MG63 (cell line): ENCODE measurements at places on chromosomes 3 and 15. TPM values are rescaled to one million over a fixed set of nuclear protein-coding genes. Genes with fewer than 3 reads are reported as not detected.
A peak's percentile ranks its signal among the peaks of the same experiment; 100 is the strongest.

DNA sequence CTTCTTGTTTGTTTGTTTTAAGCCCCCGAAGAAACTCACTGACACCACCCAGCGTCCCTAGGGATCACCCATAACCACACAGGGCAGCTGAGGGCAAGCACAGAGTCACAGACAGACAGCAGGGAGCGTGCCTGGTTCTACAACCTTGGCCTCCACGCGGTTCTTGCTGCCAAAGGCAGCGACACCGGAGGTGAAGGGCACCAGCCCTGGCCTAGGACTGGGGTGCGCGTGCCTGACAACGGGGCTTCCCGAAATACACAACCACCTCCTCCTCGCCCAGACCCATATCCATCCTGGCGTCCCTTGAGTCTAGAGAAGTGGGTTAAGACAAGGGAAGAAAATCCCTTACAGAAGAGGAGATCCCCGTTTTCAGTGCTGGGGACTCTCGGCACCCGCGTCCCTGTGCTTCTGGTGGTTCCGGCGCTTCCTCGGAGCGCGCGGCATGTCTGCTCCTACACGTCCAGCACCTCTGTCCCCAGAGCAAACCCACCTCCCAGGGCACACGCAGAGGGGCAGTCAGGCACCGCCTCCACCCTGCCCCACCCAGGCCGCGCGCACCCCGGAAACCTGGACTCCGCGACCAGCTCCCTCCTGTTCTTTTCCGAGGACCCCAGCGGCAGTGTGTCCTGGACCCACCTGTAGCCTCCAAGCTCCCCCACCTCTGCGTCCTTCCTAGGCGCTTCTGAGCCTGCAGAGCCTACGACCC is 911 bp downstream of the RFTN1 start:
- peak; percentile 51 for DNase-seq

GRCh38 chr15:92074646-92075045 is 221.1 kb downstream of the SLCO3A1 start:
- DNase-seq = peak; percentile 8

The PCLAF gene
- total RNA-seq = 201 and 243 TPM in 2 replicates

DNA sequence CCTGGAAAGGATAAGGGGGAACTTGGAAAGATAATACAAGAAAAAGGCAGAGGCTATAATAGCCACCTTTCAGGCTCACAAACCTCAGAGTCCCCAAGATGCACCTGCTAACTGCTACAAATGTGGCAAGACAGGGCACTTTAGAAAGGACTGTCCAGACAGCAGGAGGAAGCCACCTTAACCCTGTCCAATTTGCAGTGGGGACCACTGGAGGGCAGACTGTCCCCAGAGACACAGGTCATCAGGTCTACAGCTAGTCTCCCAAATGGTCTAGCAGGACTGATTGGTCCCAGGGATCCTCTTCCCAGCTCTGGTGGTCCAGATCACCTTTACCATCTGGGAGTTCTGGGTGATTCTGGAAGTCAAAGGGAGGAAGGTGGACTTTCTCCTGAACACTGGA is 882.5 kb upstream of the GBE1 start:
- no peak for DNase-seq

DNA sequence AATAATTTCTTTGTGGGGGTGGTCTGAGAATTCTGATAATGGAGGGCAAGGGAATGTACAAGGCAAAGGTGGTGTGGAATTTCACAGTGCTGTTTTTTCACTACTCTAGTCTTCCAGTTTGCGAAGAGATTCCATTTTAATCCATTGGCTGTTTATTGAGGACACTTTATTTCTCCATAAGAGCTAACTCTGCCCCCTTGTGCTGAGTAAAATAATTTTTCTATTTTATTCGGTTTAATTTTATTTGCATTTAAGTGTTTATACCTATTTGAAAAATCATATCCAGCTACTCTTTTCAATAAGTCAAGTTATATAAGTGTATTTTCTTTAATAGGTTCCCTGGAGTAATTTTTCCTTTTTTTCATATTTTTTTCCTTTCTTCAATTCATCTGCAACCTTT is 840.1 kb downstream of the TUSC7 start:
- no peak for DNase-seq

The CPA3 gene
- 1.3 TPM in 1 of 2 replicates, not detected in the other for total RNA-seq

DNA sequence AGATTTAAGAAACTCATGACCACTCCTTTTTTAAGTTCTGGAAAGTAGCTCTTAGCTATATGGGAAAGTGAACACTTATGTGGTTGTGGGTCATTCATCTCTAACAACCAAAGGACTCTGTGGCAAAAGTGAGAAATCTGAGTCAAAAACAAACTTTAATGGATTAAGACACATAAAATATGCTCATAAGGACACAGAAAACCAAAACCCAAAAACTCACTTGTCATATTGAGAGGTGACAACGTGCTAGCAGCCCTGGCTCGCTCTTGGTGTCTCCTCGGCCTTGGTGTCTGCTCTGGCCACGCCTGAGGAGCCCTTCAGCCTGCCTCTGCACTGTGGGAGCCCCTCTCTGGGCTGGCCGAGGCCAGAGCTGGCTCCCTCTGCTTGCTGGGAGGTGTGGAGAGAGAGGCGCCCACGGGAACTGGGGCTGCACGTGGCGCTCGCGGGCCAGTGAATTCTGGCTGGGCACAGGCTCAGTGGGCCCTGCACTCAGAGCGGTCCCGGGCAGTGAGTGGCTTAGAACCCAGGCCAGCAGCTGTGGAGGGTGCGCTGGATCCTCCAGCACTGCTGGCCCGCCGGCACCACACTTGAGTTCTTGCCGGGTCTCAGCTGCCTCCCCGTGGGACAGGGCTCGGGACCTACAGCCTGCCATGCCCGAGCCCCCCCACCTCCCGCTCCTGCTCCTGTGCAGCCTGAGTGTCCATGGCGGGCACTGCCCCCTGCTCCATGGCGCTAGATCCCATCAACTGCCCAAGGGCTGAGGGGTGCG is 30.3 kb upstream of the SKIL start:
- DNase-seq = no peak

- DNase-seq = peak; percentile 78
Observed at GRCh38 chr15:99100245-99101173, 4.4 kb upstream of the SYNM start.

GRCh38 chr3:142888481-142889211 is at the start of gene PCOLCE2:
Gene PCOLCE2 (minus strand): TSS chr3:142889083. CDS start chr3:142888896, 187 bp downstream.
- DNase-seq = peak; percentile 77

DNA sequence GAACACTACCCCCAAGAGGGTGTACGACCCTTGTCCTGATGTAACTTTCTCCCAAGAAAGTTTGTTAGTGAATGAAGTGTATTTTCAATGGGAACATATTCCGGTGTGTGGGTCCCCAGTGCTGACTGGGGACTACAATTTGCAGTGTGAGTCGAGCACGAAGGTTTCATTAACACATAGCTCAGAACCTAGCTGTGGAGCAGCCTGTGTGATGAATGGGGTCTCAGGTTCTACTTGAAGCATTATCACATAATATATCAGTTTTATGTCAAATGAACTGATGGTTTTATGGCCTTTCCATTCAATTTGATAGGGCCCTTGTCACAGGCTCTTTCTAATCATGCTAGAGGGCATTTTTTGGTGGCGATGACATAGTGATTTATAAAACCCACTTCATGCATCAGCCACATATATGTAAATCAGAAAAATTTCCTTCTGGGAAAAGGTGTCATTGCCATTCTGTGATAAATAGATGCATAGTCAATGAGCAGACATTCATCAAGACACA is 44.1 kb downstream of the RETNLB start:
- no peak for DNase-seq

GRCh38 chr15:70152070-70152480 is 54.4 kb upstream of the TLE3 start:
- peak; percentile 69 for DNase-seq

- DNase-seq = no peak
Observed at GRCh38 chr15:74712311-74712710, 13.0 kb downstream of the CYP1A1 start.

The IMPG2 gene
- total RNA-seq = under 0.01 and 0.89 TPM in 2 replicates

DNA sequence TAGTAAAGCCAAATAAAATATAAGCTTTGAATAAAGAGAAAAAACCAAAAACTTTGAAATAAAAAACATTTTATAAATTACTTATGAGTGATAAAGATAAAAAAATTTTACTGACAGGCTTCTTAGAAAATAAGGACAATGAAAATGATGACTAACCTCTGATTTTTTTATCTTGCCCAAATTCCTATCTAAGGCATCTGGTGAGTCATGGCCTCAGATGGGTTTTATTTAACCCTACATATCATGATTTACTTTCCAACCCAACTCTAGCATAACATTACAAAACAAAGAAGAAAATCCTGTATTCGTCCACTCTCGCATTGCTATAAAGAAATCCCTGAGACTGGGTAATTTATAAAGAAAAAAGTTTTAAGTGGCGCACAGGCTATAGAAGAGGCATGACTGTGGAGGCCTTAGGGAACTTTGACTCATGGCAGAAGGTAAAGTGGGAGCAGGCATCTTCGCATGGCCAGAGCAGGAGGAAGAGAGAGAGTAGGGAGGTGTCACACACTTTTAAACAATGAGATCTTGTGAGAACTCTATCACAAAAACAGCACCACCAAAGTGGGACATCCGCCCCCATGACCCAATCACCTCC is 152.1 kb downstream of the NEK10 start:
- no peak for DNase-seq

DNA sequence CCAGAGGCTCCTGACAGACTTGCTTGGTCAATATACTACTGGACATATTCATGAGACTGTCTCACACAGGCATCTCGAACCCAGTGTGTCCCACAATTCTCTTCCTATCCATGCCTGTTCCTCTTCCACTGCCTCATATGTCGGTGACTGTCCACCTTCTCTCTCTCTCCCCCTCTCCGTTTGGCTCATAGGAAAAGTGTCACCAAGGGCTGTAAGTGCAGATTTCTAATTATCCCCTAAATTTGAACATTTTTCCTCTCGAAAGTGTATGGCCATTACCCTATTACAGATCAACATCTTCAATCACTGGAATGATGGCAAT is 22.5 kb upstream of the MUC20 start:
- DNase-seq = no peak

The MB21D2 gene
- 23.8 and 26.4 TPM in 2 replicates for total RNA-seq

DNA sequence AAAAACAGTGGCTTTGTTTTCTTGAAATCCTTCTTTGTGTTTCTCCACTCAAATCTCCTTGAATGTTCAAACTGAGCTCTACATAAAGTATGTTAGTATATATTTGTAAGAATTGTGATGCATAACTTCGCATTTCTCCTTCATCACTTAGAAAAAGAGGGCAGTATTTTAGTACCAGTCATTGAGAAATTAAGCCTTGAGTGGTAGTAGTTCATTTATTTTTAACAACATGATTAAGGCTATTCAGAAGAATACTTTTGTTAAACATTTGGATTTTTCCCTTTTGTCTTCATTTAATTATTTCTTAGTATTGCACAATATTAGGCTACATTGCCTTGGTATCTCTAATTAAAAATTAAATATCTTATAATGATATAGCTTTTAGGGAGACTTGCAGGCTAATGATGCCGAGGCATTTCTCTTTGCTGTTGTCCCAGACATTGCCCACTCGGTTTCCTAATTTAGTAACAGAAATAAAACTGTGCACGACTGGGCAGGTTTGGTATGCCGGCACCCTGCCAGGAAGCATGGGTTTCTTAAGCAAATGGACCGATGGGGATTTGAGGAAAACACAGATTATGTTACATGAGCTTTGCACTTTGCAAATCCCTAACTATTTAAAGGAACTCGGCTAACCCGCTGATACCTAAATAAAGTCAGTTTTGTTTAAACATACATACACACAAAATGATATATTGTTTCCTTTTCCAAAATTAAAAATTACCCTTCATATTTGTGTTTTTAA is 54.7 kb downstream of the LRRC28 start:
- peak; percentile 86 for DNase-seq

DNA sequence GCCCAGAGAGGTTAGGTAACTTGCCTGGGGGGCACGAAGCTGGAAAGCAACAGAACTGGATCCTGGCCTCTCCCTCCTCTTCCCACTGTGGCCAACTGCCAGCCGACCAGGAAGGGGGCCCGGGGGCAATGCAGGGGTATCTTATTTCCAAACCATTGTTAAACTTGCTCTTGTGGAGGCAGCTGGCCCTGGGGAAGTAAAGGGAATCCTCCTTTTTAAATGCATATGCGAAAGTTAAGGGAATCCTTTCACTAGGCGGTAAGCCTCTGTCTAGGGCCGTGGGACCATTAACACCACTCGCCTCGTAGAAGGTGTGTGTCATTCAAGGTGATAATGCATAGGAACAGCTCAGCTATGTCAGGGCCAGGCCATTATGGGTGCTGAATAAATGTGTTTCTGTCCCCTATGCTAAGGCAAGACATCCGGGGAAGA is 68.6 kb downstream of the ST6GAL1 start:
- DNase-seq = no peak

- no peak for DNase-seq
Observed at GRCh38 chr3:132829101-132829500, 106.9 kb upstream of the NPHP3 start.

GRCh38 chr15:34001536-34001935 is 33.2 kb downstream of the CHRM5 start:
- no peak for DNase-seq

The ALG1L2 gene
- total RNA-seq = not detected in 2 replicates

GRCh38 chr3:52188556-52188955 is 9.4 kb upstream of the ALAS1 start:
- DNase-seq = no peak

DNA sequence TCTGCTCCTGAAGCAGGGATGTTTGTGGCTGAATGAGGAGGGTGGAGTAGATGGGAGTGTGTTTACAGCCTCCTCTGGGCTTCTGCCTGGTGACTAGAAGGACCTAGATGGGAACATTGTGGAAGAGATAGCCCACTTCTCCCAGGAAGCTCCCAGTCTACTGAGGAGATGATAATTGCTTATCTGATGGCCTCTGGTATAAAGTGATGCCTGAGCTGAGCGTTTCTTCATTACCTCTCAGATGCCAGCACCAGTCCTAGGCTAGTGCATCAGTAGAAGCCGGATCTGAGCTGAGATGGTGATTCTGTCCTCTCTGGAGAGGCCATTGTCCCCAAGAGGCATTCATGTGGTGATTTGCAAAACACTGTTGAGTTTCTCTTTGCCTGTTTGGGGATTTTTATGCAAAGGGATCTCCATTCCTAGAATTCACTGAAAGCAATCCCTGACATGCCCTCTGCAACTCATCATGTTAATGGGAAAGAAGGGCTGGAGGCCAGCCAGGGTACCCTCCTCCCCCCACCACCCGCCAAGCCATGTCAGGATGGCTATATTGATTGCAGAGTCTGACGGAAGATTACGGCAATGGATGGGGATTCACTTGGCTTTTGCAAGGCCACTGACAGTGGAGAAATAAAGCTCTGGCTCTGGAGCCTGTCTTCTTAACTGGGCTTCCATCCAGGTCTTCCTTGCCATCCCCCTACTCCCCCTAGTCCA is 166.4 kb upstream of the ROPN1 start:
- DNase-seq = no peak

GRCh38 chr15:50906954-50907600 is 1.4 kb upstream of the AP4E1 start:
- no peak for DNase-seq

DNA sequence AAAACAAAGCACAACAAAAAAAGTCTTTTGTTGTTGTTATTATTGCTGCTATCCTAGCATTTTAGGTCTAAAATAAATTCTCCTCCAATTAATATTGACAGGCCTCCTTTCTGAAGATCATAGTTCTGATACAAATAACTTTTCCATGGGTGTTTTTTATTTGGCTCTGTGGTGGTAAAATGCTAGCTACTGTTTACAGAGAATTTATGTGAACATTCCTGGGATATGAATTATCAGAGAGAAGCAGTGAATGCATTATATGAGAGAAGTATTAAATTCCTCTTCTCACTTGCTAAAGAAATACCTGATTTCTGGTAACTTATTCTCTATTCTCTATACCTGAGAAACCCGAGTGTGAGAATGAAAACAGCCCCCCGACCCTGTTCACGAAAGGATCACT is 57.5 kb upstream of the TMCO5A start:
- DNase-seq = no peak

GRCh38 chr3:16337856-16338540 is 73.0 kb downstream of the OXNAD1 start:
- DNase-seq = no peak
